ENCODE measurements at places on chromosomes 2 and 18.

GRCh38 chr2:176137906-176138305 is 8.4 kb downstream of the HOXD8 start:
- DNase-seq, result no peak

DNA sequence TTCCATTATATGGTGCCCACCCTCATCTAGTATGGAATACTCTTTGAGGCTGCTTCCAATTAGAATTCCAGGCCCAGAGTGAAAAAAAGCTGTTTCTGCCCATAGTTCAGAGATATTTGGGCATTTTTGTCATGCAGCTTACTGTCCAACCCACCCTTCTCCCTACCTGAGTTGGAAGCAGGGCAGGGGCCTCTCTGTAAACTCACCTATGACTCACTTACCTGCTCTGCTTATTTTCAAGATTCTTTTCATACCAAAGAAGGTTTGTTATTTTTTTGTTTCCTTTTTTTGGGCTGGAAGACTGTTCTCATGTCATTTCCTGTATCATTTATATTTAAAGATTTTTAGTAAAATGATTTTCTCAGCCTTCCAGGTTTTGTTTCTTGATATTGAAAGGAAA is 38.4 kb upstream of the PPP1R1C start:
- no peak for DNase-seq

DNA sequence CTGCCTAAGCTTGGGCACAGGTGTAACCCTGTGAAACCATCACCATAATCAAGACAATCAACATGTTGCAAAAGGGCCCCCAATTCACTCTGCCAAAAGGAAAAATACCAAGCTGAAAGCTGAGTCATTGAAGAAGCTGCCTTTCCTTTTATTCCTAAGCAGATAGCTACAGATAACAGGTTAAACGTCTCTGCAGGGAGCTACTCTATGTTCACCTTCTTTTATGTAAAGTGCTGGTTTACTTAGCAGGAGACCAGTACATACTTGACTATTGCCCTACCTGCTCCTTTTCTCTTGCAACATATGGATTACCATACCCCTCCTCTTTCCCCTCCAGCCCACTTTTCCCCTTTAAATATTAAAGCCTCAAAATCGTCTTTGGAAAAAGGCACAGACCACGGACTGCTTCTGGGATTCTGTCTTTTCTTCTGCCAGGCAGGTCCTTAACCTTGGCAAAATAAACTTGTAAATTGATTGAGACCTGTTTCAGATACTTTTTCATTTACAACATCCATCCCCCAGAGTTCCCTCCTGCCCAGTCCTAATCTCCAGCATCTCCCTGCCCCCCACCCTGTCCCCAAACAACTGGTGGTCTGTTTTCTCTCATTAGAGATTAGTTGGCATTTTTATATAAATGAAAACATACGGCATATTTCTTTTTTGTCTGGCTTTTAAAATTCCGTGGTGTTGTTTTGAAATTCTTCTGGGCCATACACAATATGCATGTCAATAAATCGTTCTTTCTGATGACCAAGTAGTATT is 37.8 kb upstream of the LDLRAD4 start:
- DNase-seq, result no peak

DNA sequence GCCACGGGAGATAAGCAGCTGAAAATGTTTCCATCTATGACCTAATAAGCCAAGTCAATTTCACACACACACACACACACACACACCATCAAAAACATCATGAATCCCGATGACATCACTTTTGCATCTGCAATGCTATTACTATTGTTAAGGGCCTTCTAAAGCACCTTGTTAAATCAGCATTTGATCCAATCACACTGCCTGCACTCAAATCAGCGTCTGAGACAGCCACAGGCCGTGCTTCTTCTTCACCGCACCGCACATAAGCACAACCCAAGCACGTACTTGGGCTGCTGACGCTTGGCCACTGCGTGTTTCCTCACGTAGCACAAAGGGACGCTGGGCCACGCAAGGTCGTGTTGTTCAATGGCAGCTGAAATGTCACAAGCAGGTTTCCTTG is 15.8 kb upstream of the MTCL1 start:
- no peak for DNase-seq

GRCh38 chr2:152012697-152013096 is 86.1 kb downstream of the CACNB4 start:
- DNase-seq, result no peak

DNA sequence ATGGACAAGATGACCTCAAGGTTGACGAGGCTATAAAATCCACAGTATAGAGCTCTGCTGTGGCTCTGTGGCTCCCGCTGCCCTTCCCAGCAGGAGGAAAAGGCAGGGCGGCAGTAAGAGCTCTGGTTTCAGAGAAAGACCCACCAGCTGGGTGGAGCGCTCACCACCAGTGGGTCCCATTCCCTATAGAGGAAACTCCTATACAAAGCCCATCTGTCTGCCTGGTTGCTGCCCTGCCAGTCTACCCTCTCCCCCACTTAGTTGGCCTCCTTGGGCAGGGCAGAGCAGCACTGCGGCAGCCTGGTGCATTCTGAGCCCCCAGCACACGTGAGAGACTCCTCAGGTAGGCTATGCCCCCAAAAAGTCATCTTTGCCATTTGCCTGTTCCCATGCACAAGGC is 26.5 kb downstream of the TNS1 start:
- DNase-seq, result no peak

Measured in stimulated activated CD4-positive, alpha-beta T cell treated with anti-CD3 and anti-CD28 coated beads, TNF-alpha, amount 100 ng/mL, for 4 hours (primary cell).